ENCODE measurements at places on chromosomes 5 and 9. TPM values are rescaled to one million over a fixed set of nuclear protein-coding genes. Genes with fewer than 3 reads are reported as not detected.
A peak's percentile ranks its signal among the peaks of the same experiment; 100 is the strongest.

The BICD2 gene
- total RNA-seq = 29.1 TPM

The ADGRV1 gene
- total RNA-seq = 6.9 TPM

The SPOCK1 gene
- total RNA-seq = 81.2 TPM

The TAF11L10 gene
- total RNA-seq = not detected

The SLC27A6 gene
- total RNA-seq = 0.43 TPM

GRCh38 chr9:125374443-125375309, 113.0 kb downstream of the GAPVD1 start:
- no peak overlapping the region for H3K27ac ChIP-seq
- DNase-seq = no peak
- peaks cover 2% of the 10 kb centered on the region for H3K4me1 ChIP-seq
- H3K27me3 ChIP-seq = no peaks in the 10 kb centered on the region

DNA sequence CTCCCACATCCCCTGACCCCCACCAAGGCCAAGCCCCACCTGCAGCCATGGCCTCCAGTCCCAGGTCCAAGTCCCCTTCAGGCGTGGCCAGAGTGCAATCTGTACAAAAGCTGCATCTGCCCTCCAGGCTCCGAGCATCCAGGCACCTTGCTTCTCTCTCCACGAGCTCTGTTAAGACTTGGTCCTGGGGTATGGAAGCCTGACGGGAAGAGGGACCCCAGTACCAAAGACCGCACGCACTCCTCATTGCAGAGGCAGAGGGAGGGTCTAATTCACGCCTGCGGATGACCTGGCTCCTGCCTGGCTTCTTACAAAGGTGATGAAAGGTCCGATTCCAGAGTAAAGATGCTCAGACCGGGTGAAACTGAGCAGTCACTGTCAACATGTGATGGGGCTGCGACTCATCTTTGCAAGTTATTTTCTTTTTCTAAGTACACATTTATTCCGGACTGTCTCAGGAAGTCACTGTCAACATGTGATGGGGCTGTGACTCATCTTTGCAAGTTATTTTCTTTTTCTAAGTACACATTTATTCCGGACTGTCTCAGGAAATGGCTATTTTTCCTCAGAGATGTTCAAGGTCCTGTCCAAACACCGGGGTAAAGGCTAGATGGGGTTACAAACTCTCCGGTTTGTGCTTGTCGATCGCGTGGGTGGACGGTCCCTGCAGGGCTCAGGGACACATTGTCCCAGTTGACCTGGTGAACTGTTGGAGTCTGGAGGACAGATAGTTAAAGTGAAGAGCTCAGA, 252.0 kb upstream of the IRX4 start:
- no peaks in the 10 kb centered on the region for H3K36me3 ChIP-seq
- H3K4me3 ChIP-seq = no peak overlapping the region
- no peaks in the 10 kb centered on the region for H3K4me1 ChIP-seq
- no peak overlapping the region for H3K27ac ChIP-seq
- H3K27me3 ChIP-seq = no peaks in the 10 kb centered on the region

- no peak for DNase-seq
- no peaks in the 10 kb centered on the region for H3K4me1 ChIP-seq
- peaks cover 3% of the 10 kb centered on the region for H3K36me3 ChIP-seq
- no peak overlapping the region for H3K27ac ChIP-seq
- no peaks in the 10 kb centered on the region for H3K27me3 ChIP-seq
These were observed 9.0 kb downstream of the ADAMTS2 start for GRCh38 chr5:179336126-179336870.

DNA sequence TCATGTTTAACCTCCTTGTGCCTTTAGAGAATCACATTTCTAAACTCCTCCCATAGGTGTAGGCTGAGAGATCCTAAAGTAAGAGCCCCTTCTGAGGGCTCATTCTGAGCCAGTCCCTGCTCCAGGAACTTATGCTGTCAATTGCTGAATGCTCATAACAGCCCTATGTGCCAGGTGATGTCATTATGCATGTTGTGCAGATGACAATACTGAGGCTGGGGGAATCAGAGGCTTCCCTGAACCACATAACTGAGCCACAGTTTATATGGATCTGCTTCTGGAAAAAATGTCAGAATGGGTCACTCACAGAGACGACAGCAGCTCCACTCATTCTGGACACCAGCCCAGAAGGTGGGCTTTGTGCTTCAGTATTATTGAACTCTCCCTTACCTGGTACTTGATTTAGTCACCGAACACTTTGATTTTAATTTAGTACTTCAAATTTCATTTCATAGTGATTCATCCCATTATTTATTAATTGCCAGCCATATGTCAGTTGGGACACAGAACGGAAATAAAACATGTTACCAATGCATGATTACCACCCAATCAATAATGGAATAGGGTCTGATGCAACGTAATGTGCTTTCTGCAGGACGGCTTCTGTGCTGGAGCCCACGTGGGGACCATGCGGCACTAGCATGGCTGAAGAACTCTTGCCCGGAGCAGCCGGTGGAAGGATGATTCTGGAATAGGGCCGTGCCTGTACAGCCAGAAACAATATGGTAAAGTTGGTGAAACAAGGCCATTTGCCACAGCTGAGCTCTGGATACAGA, 406.3 kb downstream of the IRX1 start:
- no peak for DNase-seq
- no peak overlapping the region for H3K27ac ChIP-seq
- H3K4me1 ChIP-seq = no peaks in the 10 kb centered on the region
- H3K27me3 ChIP-seq = no peaks in the 10 kb centered on the region
- H3K4me3 ChIP-seq = no peak overlapping the region

GRCh38 chr9:37760416-37761161, 7.0 kb downstream of the TRMT10B start:
- no peaks in the 10 kb centered on the region for H3K27me3 ChIP-seq
- H3K4me1 ChIP-seq = no peaks in the 10 kb centered on the region
- H3K27ac ChIP-seq = no peak overlapping the region

- H3K36me3 ChIP-seq = no peaks in the 10 kb centered on the region
- no peaks in the 10 kb centered on the region for H3K27me3 ChIP-seq
- H3K4me3 ChIP-seq = no peak overlapping the region
These were observed 5.1 kb upstream of the ANXA2R start for GRCh38 chr5:43045236-43045635.

DNA sequence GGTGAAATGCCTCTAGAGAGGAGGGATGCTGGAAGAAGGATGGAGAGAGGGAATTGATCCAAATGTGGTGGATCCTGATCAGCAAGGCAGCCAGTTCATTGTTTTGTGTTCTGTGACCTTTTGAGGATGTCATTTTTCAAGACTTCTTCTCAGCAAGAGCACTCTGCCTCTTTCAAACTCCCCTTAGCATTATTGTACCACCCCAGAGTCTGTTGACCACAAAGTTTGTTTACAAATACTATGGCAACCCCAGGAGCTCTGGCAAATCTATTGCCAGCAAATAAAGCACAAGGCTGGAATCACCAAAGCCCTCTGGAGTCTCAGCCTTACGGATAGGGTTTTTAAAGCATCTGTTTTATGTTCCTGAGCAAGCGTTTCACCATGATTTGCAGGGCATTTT, 76.2 kb upstream of the SLC1A3 start:
- H3K27ac ChIP-seq = no peak overlapping the region
- H3K4me3 ChIP-seq = no peak overlapping the region
- H3K4me1 ChIP-seq = no peaks in the 10 kb centered on the region

DNA sequence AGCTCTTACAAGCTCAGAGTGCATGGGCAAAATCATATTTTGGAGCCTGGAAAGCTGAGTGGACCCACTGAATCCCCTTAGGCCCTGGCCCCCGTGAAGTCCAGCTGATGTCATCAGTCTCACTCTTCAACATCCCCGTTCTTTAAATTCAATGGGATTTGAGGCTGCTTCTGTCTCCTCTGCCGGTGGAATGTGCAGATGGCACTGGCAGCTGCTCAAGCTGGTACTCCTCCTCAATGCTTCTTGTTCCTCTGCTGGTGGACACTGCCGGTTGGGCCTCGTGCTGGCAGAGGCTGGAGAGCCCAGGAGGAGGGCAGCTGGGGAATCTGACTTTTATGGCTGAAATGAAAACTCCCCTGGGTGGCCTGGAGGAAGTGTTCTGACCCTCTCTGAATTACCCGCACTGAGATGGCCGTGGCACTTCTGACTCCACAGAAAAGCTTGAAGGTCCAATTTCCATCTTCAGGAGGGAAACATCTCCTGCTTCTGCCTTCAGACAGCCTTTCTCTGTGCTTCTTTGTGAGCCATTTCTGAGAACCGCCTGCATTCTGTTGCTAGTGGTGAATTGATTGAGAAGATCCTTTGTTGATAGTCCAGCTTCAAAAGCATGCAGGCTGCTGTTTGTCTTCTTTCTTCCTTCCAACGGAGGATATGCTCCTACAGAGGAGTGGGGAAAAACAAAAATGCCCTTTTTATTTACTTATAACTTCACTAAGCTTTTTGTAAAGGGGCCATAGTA, 298.9 kb downstream of the TMEM38B start:
- no peaks in the 10 kb centered on the region for H3K4me1 ChIP-seq
- H3K36me3 ChIP-seq = no peaks in the 10 kb centered on the region
- no peak overlapping the region for H3K4me3 ChIP-seq
- no peak overlapping the region for H3K27ac ChIP-seq
- no peaks in the 10 kb centered on the region for H3K27me3 ChIP-seq
- DNase-seq = no peak

DNA sequence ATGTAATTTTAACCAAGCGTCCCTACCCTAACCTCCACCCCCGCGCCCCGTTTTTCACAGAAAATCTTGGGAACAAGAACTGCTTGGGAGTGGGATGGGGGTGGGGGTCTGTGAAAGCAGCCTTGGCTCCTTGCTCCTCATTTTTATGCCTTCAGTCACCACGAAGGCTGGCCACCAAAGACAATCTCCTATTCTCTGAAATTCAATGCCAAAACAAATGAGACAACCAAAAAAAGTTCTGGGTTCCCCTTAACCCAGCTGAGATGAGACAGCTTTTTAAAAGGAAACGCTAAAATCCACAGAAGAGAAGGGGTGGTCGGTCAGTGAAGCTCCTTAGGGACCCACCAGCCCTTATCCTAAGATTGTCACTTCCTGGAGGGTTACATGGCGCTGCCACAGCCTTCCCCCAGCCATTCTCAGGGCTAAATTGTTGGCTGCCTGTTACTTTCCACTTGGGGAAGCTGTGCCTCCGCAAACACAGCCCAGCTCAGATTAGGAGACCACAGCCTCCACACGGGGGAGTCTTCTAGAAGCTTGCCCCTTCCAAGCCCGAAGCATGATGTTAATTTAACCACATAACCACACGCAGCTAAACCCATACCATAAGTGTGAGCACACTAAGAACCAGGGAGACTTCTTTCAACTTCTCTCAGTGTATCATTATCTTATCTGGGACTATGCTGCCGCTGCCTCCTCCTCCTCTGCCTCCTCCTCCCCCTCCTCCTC, 136.3 kb downstream of the FOXD1 start:
- no peaks in the 10 kb centered on the region for H3K36me3 ChIP-seq
- H3K27ac ChIP-seq = peak overlapping the region; percentile 55
- H3K27me3 ChIP-seq = no peaks in the 10 kb centered on the region
- peaks cover 12% of the 10 kb centered on the region for H3K4me1 ChIP-seq

DNA sequence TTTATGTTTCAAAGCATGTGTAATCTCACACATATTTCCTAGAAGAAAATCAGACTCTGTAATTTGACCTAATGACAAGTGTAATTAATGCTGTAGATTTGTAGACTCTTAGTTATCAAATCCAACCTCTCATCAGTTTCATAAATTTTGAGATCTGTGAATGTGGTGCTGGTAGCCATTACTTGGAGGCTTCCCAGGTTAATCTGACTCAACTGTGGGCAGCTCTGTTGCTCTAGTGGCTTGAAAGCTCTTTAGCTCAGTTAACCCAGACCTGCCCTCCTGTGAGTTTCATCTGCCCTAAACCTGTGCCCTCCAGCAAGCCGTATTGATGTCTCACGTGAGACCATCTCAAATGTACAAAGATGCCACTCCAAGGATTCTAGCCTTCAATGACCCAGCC, 323.4 kb downstream of the FBXL7 start:
- no peaks in the 10 kb centered on the region for H3K36me3 ChIP-seq
- H3K27ac ChIP-seq = no peak overlapping the region
- no peaks in the 10 kb centered on the region for H3K27me3 ChIP-seq
- no peak overlapping the region for H3K4me3 ChIP-seq
- no peak for DNase-seq

DNA sequence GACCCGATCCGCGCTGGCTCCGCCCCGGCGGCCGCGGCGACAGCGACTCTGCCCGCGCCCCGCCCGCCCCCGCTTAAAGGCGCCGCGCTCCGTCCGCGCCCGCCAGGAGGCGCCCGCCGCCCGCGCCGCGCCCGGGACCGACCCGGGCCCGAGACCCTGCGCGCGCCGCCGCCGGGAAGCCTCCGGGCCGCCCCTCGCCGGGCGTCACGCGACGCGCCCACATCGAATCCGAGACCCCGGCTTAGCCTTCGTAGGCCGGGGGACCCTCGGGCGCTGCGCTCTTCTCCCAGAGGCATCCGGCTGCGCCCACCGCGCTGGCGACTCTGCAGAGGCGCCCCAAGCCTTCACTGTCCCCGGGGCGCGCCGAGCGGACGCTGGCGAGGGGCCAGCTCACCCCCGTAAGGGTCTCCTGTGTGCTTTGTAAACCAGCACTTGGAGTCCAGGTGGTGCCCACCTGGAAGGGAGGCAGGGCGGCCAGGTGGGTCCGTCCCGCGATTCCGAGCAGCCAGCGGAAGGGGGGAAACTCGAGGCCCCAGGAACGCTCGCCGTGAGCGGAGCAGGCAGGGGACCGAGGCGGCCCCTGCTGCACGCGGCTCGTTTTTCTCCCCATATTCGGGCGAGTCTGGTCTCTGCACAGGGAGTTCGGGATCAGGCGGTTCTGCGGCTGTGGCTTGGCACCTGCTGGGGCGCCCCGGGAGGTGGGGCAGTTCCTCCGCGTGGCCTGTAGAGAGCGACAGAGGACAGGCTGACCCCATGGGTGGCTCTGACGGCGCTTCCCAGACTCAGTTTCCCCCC, 423 bp upstream of the ABCA2 start:
- no peaks in the 10 kb centered on the region for H3K27me3 ChIP-seq
- no peak for DNase-seq
- H3K36me3 ChIP-seq = no peaks in the 10 kb centered on the region

GRCh38 chr5:118533156-118533555, 455.2 kb downstream of the DTWD2 start:
- no peaks in the 10 kb centered on the region for H3K4me1 ChIP-seq
- no peak overlapping the region for H3K4me3 ChIP-seq
- no peaks in the 10 kb centered on the region for H3K27me3 ChIP-seq
- H3K36me3 ChIP-seq = no peaks in the 10 kb centered on the region
- no peak for DNase-seq
- H3K27ac ChIP-seq = no peak overlapping the region

- no peak for DNase-seq
- no peaks in the 10 kb centered on the region for H3K36me3 ChIP-seq
- H3K27ac ChIP-seq = no peak overlapping the region
- no peak overlapping the region for H3K4me3 ChIP-seq
- no peaks in the 10 kb centered on the region for H3K4me1 ChIP-seq
These were observed 64.7 kb upstream of the GRAMD2B start for GRCh38 chr5:126358525-126358924.

GRCh38 chr9:91443321-91443993, 19.8 kb upstream of the NFIL3 start:
- no peaks in the 10 kb centered on the region for H3K36me3 ChIP-seq
- no peaks in the 10 kb centered on the region for H3K4me1 ChIP-seq

GRCh38 chr5:36875051-36875789, 1.3 kb upstream of the NIPBL start:
- H3K4me3 ChIP-seq = peak overlapping the region; percentile 96
- no peaks in the 10 kb centered on the region for H3K36me3 ChIP-seq
- peaks cover 25% of the 10 kb centered on the region for H3K4me1 ChIP-seq
- no peaks in the 10 kb centered on the region for H3K27me3 ChIP-seq
- peak overlapping the region; percentile 99 for H3K27ac ChIP-seq

- DNase-seq = no peak
- H3K27me3 ChIP-seq = no peaks in the 10 kb centered on the region
- H3K27ac ChIP-seq = peak overlapping the region; percentile 8
These were observed 10.4 kb downstream of the ABLIM3 start for GRCh38 chr5:149151717-149152116.

Data from ascending aorta (tissue), 2 donors.